Aortic smooth muscle cell (primary cell): ENCODE measurements at places on chromosomes 13 and 19. TPM values are rescaled to one million over a fixed set of nuclear protein-coding genes. Genes with fewer than 3 reads are reported as not detected.

The CAMSAP3 gene
- total RNA-seq, result not detected in 2 replicates

The ZNF793 gene
- 0.87 and 1.6 TPM in 2 replicates for total RNA-seq

The HCN2 gene
- 0.26 and 0.62 TPM in 2 replicates for total RNA-seq

The DKKL1 gene
- total RNA-seq, result not detected in 2 replicates

The ACP7 gene
- total RNA-seq, result 0.12 TPM in 1 of 2 replicates, not detected in the other

The SLAIN1 gene
- 2.7 and 13.2 TPM in 2 replicates for total RNA-seq

The SPACA4 gene
- not detected in 2 replicates for total RNA-seq

The LSR gene
- total RNA-seq, result 0.26 and 0.37 TPM in 2 replicates

The NLRP7 gene
- not detected in 2 replicates for total RNA-seq

The SMIM24 gene
- total RNA-seq, result not detected in 2 replicates

The TNPO2 gene
- total RNA-seq, result 27.7 and 34.1 TPM in 2 replicates

The KIR2DL1 gene
- total RNA-seq, result not detected in 2 replicates

The KLHL1 gene
- not detected in 2 replicates for total RNA-seq

The RGL3 gene
- total RNA-seq, result 3.7 and 4.2 TPM in 2 replicates

The TJP3 gene
- total RNA-seq, result not detected in 2 replicates

The ZNF653 gene
- 4.8 and 7.0 TPM in 2 replicates for total RNA-seq

The IRF2BP1 gene
- 17.8 and 21.4 TPM in 2 replicates for total RNA-seq

The ZNF256 gene
- total RNA-seq, result 6.2 and 6.3 TPM in 2 replicates

The CACNA1A gene
- 3.5 and 10.6 TPM in 2 replicates for total RNA-seq

The TRAPPC5 gene
- 102 and 104 TPM in 2 replicates for total RNA-seq

The ZNF578 gene
- 5.9 and 6.2 TPM in 2 replicates for total RNA-seq

The FGF14 gene
- 0.13 and 0.25 TPM in 2 replicates for total RNA-seq

The KLK1 gene
- not detected in 2 replicates for total RNA-seq

The PROZ gene
- not detected in 2 replicates for total RNA-seq

The RAD23A gene
- total RNA-seq, result 68.6 and 83.4 TPM in 2 replicates

The RRAS gene
- 44.3 and 46.8 TPM in 2 replicates for total RNA-seq

The SHD gene
- total RNA-seq, result not detected in 2 replicates

The AMER2 gene
- total RNA-seq, result not detected in 2 replicates

The SAFB2 gene
- total RNA-seq, result 32.4 and 32.9 TPM in 2 replicates

The SOHLH2 gene
- total RNA-seq, result 0.93 and 1.7 TPM in 2 replicates

The OR10H1 gene
- total RNA-seq, result not detected in 2 replicates

The ZNF442 gene
- 6.5 and 10.5 TPM in 2 replicates for total RNA-seq

The OR7A5 gene
- total RNA-seq, result not detected in 2 replicates

The KANK3 gene
- total RNA-seq, result 0.44 and 0.53 TPM in 2 replicates

The CKM gene
- 0.06 TPM in 1 of 2 replicates, not detected in the other for total RNA-seq

The LGALS16 gene
- total RNA-seq, result not detected in 2 replicates

The ZNF440 gene
- 8.3 and 8.8 TPM in 2 replicates for total RNA-seq

The ZNF709 gene
- total RNA-seq, result 2.5 and 2.6 TPM in 2 replicates

The TLE6 gene
- 1.7 and 2.0 TPM in 2 replicates for total RNA-seq

The IQCN gene
- total RNA-seq, result 0.13 and 0.87 TPM in 2 replicates

The NLRP5 gene
- not detected in 2 replicates for total RNA-seq

The KCTD12 gene
- 73.1 and 97.4 TPM in 2 replicates for total RNA-seq

The ZNF302 gene
- 16.4 and 21.1 TPM in 2 replicates for total RNA-seq
